ENCODE measurements at places on chromosomes 1 and 21.

- peak; percentile 35 for DNase-seq
These were observed 34.9 kb upstream of the SCYL3 start for GRCh38 chr1:169928438-169929209.

GRCh38 chr1:221234791-221235190 is 355.5 kb downstream of the HLX start:
- DNase-seq = no peak

DNA sequence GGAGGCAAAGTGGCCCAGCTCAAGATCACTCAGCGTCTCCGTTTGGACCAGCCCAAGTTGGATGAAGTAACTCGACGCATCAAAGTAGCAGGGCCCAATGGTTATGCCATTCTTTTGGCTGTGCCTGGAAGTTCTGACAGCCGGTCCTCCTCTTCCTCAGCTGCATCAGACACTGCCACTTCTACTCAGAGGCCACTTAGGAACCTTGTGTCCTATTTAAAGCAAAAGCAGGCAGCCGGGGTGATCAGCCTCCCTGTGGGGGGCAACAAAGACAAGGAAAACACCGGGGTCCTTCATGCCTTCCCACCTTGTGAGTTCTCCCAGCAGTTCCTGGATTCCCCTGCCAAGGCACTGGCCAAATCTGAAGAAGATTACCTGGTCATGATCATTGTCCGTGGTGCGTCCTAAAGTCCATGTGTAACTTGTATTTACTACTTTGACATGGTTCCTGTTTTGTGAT is 2.7 kb downstream of the RBM15 start:
- no peak for DNase-seq

DNA sequence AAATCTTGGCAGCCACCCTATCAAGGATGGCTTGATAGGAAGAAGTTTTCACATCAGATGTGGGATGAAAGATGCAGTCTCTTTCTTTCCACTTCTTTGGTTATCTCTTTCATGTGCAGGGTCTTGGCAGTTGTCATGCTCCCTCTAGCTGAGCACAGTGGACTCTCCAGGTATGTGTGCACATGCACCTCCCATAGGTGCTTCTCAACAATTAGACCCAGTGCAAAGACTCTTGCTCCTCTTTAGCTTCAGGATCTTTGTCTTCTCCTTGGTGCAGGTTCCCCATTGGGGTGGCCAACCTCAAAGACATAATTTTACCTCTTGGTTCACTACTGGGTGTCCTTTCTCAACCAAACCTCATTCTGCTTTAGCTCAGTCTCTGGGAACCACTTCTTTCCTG is 80.7 kb downstream of the TBX15 start:
- DNase-seq = no peak

GRCh38 chr1:220565670-220566069 is 37.7 kb downstream of the MARK1 start:
- no peak for DNase-seq
